Hematopoietic multipotent progenitor cell treated with erythropoietin and hydrocortisone succinate and interleukin-3 and kit ligand, for 15 days (in vitro differentiated cells): ENCODE measurements at places on chromosomes 5 and 9.

DNA sequence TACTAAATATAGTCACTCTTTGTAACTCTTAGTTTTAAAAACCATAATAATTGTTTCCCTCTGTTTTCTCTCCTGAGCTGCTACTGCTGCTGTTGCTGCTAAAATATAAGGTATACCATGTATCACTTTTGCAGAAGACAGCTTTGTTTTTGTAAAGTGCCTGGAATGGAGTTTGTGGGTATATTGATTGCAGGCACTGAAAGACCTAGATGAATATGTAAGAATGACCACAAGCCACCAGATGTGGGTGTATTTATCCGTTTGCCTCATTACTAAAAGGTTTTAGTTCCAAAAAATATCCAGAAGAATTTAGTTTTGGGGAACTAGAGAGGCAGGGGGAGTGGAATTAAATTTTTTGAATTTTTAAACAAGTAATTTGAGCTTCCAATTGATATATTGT is 151.1 kb upstream of the CDKN2B start:
- no peak for DNase-seq

DNA sequence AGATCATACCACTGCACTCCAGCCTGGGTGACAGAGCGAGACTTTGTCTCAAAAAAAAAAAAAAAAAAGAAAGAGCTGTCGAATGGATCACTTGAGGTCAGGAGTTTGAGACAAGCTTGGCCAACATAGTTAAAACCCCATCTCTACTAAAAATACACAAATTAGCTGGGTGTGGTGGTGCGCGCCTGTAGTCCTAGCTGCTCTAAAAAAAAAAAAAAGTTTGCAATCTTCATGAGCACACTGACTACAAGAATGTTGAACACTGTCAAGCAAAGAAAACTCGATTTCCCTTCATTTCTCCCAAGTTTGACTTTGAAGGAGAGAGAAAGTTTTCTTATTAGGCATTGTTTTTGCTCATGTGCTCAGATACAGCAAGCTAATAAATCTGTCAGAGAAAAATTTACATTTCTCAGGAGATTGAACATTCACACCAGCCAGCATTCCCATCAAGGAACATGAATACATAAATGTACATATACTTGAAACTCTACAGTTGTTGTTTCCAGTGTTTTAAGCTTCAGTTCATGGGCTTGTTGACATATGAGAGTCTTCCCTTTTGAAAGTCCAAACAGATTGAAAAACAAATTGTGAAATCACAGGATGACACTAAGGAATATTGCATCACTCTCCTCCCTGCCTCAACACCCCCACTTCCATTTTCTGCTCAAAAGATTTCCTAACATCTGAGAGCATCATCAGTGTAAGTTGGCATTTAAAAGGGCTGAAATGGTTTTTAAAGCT is 81.8 kb downstream of the ARRDC3 start:
- DNase-seq = no peak

- DNase-seq = no peak
Measured at GRCh38 chr5:123460296-123460729, 37.1 kb upstream of the CEP120 start.

- no peak for DNase-seq
Measured at GRCh38 chr9:133971121-133971951, 20.8 kb downstream of the VAV2 start.

DNA sequence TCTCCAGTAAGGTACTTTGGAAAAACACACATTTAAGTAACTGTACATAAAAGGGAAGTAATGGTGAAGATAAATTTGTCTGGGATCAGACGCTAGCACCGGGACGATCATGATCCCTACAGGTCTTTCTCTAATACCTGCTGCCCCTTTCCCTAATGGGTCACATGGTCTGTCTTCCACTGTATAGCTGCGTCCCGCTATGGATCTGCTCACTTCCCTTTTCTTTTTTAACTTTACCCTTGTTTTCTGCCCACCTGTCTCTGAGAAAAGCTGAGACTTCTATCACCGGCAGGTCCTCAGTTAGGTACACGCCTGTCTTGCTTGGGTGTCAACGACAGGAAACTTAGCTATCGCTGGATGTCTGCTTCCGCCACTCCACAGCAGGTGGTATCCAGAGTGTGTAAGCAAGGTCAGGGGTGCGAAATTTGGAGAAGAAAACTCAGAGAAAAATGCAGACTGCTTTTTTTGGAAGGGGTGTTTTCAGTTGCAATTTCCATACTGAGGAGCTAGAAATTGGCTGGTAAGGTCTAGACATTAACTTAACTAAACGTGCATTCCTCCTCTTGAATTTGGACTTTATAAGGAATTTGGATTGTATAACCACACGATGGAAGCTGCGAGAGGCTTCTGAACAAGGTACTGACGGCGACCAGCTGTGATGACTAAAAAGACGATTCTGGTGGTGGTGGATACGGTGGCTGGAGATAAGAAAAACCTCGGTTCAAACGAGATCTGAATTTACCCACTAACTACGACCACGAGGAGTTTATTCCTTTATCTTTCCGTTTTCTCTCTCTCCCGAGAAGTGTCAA is 1.1 kb upstream of the ICE1 start:
- peak; percentile 17 for DNase-seq

DNA sequence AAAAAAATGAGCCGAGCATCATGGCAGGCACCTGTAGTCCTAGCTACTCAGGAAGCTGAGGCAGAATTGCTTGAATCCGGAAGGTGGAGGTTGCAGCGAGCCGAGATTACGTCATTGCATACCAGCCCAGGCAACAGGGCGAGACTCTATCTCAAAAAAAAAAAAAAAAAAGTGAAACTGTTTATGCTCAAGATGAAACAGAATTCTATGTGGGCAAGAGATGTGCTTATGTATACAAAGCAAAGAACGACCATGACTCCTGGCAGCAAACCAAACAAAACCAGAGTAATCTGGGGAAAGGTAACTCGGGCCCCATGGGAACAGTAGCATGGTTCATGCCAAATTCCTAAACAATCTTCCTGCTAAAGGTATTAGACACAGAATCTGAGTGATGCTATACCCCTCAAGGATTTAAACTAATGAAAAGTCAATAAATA is 32.6 kb upstream of the PLAC8L1 start:
- no peak for DNase-seq

- DNase-seq = no peak
Measured at GRCh38 chr9:27145143-27145542, 36.1 kb downstream of the TEK start.

- DNase-seq = no peak
Measured at GRCh38 chr9:132609184-132609583, 26.8 kb downstream of the BARHL1 start.

DNA sequence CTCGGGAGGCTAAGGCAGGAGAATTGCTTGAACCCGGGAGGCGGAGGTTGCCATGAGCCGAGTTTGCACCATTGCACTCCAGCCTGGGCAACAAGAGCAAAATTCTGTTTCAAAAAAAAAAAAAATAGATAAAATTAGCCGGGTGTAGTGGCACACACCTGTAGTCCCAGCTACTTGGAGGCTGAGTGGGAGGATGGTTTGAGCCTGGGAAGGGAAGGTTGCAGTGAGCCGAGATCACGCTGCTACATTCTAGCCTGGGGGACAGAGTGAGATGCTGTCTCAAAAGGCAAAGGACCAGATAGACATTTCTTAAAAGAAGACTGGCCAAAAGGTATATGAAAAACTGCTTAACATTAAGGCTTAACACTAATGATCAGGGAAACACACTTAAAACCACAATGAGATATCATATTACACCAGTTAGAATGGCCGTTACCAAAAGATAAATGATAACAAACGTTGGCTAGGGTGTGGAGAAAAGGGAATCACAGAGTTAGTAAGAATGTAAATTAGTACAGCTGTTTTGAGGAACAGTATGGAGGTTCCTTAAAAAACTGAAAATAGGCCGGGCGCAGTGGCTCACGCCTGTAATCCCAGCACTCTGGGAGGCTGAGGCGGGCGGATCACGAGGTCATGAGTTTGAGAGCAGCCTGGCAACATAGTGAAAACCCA is 10.1 kb upstream of the MARVELD2 start:
- DNase-seq = no peak

- no peak for DNase-seq
Measured at GRCh38 chr9:120348951-120349429, 231.0 kb downstream of the CDK5RAP2 start.

- no peak for DNase-seq
Measured at GRCh38 chr5:1032551-1033027, 24.0 kb downstream of the NKD2 start.

DNA sequence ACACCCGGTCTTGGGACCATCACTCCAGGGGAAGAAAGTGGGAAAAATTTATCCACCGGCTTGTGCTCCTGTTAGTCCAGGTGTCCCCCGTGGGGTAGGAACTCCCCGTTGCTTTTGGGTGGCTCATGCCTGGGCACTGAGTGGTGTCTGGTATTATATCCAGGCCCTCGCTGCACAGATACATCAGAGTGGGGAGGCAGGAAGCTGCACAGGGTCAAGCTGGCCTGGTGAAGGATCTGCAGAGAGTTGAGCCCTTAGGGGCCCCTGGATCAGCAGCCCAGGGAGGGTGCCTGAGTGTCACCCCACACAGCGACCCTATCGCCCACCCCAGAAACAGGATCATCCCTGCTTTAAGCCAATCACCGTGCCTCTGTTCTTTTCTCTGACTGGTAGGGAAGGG is 24.4 kb upstream of the COL5A1 start:
- DNase-seq = no peak

GRCh38 chr5:174098694-174099093 is 53.2 kb downstream of the NSG2 start:
- no peak for DNase-seq

DNA sequence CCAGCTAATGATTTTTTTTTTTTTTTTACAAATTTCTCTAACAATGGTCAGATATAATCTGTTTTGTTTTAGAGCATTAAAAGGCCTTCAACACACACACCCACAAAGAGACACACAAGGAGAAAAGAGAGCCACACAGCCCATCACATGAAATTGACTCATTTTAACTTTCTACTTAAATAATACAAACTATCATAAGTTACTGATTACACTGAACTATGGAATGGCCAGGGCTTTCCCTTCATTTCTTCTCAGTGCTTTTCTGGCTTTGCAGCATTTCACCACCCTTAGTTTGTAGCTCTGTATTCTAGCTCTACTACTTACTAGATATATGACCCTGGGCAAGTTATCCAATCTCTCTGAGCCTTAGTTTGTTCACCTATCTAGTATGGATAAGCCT is 13.2 kb downstream of the REEP5 start:
- DNase-seq = no peak

- DNase-seq = no peak
Measured at GRCh38 chr9:84343111-84343521, 2.6 kb upstream of the SLC28A3 start.
